Karpas-422 (cell line): ENCODE measurements at places on chromosomes 2 and 18. TPM values are rescaled to one million over a fixed set of nuclear protein-coding genes. Genes with fewer than 3 reads are reported as not detected.

GRCh38 chr2:10239561-10239967 lies 63.1 kb upstream of the HPCAL1 start:
- H3K4me3 ChIP-seq: no peak overlapping the region
- DNase-seq: peak; percentile 65
- no peak overlapping the region for H3K27ac ChIP-seq
- H3K27me3 ChIP-seq: no peaks in the 10 kb centered on the region
- no peaks in the 10 kb centered on the region for H3K36me3 ChIP-seq
- H3K4me1 ChIP-seq: no peaks in the 10 kb centered on the region

Gene RAD51AP2
- not detected in 2 replicates for total RNA-seq

Gene HNMT
- not detected in 2 replicates for total RNA-seq

DNA sequence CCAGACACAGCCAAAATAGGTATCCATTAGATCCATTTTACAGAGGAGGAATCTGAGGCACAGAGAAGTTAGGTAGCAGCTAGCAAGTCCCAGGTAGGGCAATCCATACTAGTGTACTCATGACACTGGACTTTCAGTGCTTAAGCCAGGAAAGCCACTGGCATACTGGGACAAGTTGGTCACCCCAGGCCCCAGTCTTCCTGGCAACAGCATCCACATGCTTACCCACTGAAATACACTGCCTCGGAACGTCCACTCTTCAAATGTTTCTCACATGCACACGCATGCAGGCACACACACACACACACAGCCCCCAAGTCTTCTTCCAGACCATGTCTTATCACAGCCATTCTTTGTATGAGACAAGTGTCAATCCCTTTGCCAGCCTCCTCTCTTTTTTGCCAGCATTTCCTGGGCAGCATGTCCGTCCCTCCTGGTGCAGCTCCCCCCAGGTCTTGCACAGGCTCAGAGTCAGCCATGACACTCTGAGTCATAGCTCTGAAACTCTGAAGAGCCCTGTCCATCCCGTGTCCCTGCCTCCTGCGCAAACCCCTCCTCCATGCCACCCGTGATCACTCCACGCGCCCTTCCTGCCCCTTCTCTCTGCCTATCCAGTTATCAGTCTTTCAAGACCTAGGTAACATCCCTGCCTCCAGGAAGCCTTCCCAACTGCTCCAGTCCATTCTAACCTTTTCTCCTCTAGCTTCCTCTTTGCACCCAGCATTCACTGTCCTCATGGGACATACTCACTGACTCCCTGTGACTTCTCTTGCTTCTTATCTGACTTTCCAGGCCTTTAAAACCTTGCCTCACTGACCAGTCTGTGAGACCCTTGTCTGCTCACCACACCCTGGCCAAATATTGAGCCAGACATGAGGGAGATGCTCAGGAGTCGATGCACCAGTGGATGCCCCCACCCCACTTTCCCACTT lies 10.9 kb upstream of the TEX261 start:
- H3K4me3 ChIP-seq: no peak overlapping the region
- H3K27ac ChIP-seq: no peak overlapping the region
- H3K27me3 ChIP-seq: no peaks in the 10 kb centered on the region

DNA sequence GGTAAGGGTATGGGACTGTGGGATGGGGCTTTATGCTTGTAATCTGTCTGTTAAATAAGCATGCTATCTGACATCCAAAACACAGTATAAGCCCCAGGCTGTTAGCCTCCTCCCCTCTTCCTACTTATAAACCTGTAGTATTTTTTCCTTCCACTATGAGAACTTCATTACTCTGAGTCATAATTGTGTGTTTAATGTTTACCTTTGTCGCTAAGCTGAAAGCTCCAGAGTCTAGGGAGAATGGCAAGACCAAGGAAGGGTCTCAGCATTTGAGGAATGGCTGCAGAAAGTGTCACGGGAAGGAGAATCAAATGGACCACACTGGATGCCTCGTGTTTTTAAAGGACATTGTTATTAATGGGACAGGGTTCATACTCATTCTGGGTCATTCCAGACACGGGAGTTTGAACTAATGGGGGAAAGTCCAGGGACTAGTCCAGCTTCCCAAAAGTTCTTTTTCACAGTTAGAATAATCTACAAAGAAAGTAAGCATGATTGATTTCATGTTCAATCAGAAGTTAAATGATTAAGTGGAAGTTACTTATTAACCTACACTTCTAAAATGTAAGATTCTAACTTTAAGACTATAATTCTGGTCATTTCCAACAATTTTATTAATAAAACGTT lies 292.2 kb downstream of the AFF3 start:
- no peak for DNase-seq
- no peaks in the 10 kb centered on the region; the same call in 1 of the 2 replicates for H3K4me1 ChIP-seq
- no peak overlapping the region for H3K4me3 ChIP-seq
- H3K36me3 ChIP-seq: no peaks in the 10 kb centered on the region
- H3K27ac ChIP-seq: no peak overlapping the region
